ENCODE measurements at places on chromosomes 3 and 15.

DNA sequence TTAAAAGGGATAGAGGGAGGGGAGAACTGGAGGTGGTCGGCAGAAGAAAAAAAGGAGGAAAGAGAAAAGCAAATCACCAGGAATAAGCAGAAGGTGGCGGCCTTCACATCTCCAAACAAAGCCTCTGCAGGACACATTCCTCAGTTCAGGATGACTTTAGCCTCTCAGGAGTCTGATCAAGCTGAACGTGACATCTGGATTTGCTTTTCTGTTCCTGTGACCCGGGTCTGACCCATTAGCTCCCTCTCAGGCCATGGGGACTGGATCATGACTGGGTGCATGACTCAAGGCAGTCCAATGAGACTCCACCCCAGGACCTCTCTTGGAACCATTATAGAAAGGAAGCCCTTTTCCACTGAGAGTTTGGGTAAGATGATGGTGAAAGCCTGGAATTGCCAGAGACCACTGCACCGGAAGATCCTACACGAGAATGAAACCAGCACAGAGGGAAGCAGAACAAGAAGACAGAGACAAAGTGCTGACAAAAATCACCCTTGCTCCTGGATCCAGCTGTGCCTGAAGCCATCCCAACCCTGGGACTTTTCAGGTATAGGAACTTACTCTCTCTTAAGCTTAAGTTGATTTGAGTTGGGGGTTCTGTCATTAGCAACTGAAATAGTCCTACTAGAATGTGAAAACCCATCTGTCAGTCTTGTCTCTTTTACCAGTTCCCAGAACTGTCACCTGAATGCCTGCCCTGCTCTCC, 45.4 kb upstream of the RAD18 start:
- DNase-seq = no peak

- no peak for DNase-seq
Observed at GRCh38 chr3:194046995-194047645, 88.8 kb upstream of the HES1 start.

DNA sequence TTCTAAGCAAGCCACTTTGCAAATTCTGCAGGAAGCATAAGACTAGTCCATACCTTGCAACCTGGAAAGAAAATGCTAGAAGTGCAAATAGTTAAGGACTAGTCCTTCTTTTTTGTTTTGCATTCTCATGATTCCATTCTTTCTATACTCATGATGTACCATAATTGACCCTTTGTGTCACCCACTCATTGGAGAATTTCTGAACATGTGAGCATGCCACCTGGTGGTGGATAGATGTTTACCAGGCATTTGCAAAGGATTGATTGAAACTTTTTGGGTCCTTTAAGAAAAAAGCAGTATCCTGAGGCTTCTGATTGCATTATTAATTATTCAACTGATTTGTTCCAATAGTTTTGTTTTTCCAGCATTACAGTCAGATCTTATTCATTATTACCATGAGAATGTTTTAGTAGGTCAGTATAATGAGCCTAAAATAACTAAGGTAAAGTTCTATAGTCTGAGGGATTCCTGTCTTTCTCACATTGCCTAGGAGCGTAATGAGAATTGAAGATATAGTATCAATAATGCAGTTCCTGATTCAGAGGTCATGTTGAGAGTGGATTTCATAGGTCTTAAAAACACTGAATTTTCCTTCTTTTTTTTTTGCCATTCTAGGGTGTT, 20.2 kb upstream of the DIPK2A start:
- DNase-seq = peak; percentile 4

DNA sequence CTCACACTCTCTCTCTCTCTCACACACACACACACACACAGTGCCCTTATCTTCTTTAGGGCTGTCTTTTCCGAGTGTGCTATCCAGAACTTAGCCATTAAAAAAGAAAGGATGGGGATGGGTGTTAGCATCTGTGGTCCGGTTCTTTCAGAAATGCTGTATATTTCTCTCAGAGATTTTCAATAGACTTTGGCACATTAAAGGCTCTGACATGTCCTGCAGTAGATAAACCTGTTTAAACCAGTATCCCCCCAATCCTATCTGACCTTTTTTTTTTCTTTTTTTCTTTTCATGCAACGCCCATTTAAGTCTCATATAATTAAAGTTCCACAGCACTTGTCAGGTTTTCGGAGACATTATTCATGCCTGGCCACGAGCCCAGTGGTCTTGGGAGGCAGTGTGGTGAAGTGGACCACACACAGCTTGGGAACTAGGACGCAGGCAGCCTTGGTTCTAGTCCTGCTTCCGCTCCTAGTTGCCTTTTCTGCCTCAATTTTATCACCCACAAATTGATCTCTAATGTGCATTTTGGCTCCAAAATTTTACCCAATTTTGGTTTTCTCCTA, 13.3 kb downstream of the CAV3 start:
- DNase-seq = no peak

DNA sequence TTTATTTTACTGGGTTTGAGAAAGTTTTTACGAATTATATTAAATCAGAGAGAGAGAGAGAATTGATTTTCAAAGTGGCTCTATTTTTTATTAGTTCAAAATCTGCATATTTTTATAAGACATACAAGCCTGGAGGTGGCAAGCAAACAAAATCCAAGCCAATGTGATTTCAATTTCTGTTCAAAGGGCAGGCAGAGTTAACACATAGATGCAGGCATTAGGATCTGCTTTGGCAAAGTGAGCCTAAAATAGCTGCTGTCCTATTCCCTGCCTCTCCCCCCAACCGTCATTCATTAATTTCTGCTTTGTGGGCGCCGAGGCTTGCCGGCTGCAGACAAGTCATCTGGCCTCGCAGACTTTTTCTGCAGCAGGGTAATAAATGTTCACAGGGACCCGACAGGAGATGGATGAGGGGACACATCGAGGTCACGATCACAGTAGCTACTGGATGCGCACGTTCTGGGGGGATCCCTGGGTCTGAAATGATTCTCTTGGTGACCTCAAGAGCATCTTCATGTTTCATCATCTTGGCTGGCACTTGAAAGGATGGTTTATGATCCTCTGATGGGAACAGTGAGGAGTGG, 123.9 kb upstream of the SLC6A11 start:
- no peak for DNase-seq

DNA sequence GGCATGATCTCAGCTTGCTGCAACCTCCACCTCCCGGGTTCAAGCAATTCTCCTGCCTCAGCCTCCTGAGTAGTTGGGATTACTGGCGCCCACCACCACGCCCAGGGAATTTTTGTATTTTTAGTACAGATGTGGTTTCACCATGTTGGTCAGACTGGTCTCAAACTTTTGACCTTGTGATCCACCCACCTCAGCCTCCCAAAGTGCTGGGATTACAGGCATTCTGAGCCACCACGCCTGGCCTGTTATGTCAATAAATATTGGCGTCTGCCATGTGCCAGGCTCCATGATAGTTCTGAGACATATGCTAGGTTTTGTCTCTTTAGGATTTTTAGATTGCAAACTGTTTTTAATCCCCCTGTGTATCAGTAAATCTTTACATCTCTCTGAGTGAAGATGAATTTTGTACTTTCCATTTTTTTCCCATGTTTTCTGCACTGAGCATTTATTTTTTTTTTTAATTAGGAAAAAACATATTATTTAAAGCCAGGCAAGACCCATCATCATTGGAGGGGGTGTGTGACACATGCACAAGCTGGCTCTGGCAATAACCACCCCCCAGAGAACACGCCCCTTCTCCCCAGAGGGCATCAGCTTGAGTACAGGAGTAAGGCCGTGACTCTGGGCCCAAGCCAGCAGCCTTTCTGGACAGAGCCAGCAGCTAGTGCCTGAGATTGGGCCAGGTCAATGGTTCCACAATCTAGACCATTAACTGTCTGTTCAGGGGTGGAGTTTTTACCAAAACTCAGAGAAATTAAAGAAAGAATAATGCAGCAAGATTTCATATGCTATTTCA, 51.0 kb upstream of the ATP1B3 start:
- DNase-seq = no peak

DNA sequence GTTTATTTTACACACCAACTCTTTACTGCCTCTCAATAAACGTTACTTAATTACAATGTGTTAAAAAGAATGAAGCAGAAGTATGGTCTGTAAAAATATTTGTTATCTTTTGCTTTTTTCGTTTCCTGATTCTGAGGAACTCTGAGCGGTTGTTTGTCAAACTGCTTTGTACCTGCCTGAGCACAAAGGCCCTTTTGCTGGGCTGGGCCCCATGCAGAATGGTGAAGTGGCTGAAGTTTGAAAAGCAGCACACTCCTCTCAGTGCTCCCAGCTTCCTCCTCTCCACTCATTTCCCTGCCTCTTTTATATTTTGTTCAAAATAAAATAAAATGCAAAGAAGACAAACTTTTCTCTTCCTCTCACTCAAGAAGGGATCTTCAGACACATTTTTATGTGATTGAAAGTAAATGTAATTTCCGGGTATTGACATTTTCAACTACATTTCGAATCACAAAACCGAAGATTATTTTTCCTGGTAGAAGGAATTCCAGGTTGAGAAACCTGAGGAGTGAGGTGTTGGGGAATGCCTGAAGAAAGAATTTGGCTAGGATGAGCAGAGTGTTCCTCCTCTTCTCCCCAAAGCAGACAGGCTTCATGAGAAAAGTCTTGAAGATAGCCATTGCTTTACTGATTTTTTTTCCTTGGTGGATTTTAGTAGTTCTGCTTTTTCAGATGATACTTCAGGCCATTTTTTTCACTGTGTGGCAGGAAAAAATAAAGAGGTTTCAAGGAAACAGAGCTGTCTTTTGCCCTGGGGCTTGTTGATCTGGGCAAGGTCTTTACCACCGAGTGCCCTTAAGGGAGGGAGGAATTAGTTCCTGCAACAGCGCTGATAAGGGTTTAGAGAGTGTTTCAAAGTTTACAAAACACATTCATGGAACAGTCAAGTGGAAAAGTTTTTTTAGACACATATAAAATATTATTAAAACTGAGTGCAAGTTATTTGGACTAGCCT, 229.8 kb downstream of the NFKBIZ start:
- no peak for DNase-seq

GRCh38 chr3:64892671-64893309, 205.0 kb upstream of the ADAMTS9 start:
- DNase-seq = no peak

- DNase-seq = no peak
Observed at GRCh38 chr3:149016669-149017541, 25.6 kb downstream of the GYG1 start.

DNA sequence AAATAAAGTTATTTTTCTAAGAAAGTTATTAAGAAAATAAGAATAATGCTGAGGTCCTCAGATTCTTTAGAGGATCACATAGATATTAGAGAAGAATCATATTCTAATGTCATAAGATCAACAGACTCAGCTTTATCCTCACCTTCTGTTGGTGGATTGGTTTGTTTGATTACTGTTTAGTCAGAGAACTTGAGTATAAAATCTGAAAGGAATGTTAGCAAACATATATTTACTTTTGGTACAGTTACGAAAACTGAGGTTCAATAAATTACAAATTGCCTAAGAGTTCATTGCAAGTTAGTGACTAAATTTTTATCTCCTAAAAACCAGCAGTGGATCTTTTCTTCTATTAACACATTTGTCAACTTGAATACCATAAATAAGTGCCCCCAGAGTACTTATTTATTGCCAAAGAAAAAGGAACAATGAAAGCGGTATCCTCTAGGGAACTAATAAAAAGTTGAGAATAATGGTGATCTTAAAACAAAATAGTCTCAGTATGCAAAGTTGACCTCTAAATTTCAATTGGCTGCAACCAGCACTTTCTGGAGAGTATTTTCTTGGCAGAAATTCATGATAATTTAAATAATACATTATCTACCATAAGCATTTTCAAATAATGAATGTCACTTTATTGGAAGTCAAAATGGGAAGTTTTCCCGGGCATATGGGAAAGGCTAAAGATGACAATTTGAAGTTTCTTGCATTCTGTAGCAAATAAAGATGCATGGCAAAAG, 296.8 kb downstream of the OTOL1 start:
- DNase-seq = no peak

GRCh38 chr15:69825941-69826818, 271.5 kb downstream of the TLE3 start:
- no peak for DNase-seq

- no peak for DNase-seq
Observed at GRCh38 chr3:192122832-192123594, 604.3 kb downstream of the FGF12 start.

DNA sequence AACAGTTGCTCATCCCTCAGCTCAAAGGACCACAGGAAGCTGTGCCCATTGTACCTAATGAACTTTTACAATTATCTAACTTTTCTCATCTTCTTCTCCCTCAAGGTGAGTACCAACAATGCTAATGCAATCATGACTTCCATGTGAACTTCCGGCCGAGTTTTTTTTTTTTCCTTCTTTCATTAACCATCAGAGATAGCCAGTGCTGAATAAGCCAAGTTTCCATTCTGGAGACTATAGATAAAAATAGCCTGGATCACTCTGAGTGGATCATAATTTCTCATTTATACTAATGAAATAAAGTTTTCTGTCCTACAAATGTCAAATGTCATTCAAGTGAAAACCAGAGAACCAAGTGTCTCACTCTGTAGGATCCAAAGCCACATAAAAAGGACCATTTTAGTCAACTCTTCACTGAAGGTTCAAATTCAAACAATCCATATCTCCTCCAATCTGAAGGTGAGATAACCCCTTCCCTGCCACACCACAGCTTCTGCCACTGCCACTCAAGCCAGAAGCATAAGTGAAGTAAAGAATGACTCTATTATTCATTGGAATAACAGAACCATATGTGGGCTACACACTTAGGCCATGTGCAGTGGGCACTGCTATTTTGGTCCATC, 5.5 kb downstream of the SUMF1 start:
- no peak for DNase-seq

GRCh38 chr15:32802286-32802936, 84.6 kb downstream of the GREM1 start:
- DNase-seq = no peak

GRCh38 chr3:47082519-47082918, 81.4 kb downstream of the SETD2 start:
- no peak for DNase-seq

DNA sequence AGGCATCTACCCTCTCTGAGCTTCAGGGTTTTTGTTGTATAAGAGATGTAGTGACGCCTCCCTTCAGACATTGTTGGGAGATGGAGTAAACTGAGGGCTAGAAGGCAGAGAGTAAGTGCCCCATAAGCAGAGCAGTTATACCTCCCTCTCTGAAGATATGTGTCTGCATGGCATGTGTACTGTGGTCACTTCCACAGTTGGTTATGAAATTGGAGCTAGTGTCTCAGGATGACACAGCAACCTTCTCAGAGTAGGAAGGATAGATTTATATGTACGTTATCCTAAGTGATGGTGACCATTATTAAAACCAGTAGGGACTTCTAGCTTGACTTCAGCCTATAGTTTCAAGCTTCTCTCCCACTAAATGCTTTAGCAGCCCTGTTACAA, 17.9 kb downstream of the PXK start:
- no peak for DNase-seq

- DNase-seq = no peak
Observed at GRCh38 chr15:78212008-78212407, 22.4 kb downstream of the ACSBG1 start.
